ENCODE measurements at places on chromosomes 7 and 10.

GRCh38 chr10:63481815-63482421 lies 16.1 kb upstream of the JMJD1C start:
- no peaks in the 10 kb centered on the region for H3K27me3 ChIP-seq
- no peak overlapping the region for H3K27ac ChIP-seq
- peaks cover 11% of the 10 kb centered on the region for H3K4me1 ChIP-seq
- no peaks in the 10 kb centered on the region for H3K36me3 ChIP-seq

GRCh38 chr10:108412323-108412722 lies 1247.8 kb upstream of the SORCS1 start:
- no peaks in the 10 kb centered on the region for H3K4me1 ChIP-seq
- H3K27ac ChIP-seq = no peak overlapping the region
- no peak overlapping the region for H3K4me3 ChIP-seq
- H3K27me3 ChIP-seq = no peaks in the 10 kb centered on the region
- H3K36me3 ChIP-seq = no peaks in the 10 kb centered on the region
- no peak for DNase-seq

DNA sequence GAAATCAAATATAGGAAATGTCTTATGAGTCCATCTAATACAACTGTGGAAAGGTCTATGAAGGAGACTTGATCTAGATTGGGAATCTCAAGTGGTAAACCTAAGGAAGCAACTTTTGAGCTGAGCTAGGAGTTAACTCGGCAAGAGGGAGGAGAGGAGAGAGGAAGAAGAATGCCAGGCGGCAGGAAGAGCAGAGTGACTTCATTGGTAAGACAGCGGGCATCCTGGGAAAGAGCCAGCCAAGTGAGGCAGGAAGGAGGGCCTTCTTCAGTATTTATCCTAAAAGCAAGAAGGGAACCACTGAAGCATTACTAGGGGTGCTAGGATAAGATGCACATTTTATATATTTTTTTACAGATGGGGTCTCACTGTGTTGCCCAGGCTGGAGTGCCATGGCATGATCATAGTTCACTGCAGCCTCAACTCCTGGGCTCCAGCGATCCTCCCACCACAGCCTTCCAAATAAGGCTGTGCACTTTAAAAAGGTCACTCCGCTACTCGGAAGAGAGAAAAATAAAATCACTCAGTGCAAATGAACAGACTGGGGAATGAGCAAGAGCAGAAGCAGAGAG lies 2.0 kb downstream of the BCL7B start:
- peaks cover 28% of the 10 kb centered on the region for H3K4me1 ChIP-seq
- peaks cover 25% of the 10 kb centered on the region for H3K36me3 ChIP-seq
- H3K4me3 ChIP-seq = peak overlapping the region; percentile 85
- H3K27me3 ChIP-seq = no peaks in the 10 kb centered on the region

DNA sequence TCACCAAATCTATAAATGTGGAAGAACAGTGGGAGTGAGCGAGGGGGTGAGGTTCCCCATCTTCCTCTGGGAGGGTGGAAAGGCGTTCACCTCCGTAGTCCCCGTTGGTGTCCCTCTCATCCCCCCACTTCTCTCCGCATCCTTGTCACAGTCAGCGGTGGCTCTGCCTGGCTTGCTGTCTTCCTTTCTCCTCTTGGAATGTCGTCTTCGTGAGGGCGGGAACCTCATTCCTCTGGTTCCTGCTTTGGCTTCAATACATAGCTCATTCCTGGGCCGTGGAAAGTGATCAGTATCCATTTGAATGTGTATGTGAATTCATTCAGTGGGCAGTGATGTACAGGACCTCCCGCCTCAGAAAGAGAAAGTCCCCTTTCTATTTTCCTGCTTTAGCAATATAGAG lies 289.4 kb downstream of the CAMK1D start:
- no peaks in the 10 kb centered on the region for H3K4me1 ChIP-seq
- H3K4me3 ChIP-seq = no peak overlapping the region
- no peak for DNase-seq
- no peaks in the 10 kb centered on the region for H3K27me3 ChIP-seq
- no peak overlapping the region for H3K27ac ChIP-seq

DNA sequence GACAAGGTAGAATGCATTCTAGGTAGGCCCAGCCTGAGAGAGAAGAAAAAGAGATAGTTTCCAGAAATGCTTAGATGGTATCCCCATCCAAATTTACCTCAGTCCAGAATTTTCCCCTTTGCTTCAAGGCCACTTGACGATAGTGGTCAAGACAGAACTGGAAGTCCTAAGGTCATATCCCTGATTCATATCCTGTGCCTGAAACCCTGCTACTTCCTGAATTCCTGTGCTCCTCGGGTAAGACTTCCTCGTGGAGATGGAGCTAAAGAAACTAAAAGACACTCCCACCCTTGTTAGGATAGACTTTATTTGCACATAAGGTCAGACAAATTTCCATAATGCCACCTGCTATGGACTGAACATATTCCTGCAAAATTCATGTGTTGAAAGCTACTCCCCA lies 175.9 kb downstream of the EVX1 start:
- H3K4me3 ChIP-seq = no peak overlapping the region
- no peaks in the 10 kb centered on the region for H3K36me3 ChIP-seq
- no peak for DNase-seq
- H3K27me3 ChIP-seq = no peaks in the 10 kb centered on the region
- no peak overlapping the region for H3K27ac ChIP-seq

DNA sequence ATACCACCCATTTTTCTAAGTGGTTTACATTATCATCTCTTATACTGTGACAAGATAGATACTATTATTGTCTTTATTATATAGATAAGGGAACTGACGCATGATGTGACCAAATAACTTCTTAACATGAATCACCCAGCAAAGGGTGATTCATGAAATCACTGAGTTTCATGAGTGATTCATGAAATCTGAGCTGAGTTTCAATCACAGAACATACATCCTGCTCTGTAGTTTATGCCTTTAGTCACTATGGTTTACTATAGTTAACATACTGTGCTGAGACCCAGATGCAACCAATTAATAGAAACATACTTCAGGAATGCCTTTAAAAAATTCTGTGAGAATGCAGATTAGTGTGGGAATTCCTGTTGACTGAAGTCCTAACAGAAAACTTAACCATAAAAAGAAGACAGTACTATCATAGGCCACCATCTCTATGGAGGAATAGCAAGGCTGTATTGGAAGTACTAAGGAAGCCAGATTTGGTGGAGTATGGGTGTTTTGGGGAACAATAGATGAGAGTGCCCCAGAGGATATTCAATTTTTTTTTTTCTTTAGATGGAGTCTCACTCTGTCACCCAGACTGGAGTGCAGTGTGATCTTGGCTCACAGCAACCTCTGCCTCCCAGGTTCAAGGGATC lies 43.1 kb upstream of the SEMA3A start:
- no peak for DNase-seq
- no peak overlapping the region for H3K4me3 ChIP-seq
- H3K36me3 ChIP-seq = no peaks in the 10 kb centered on the region
- H3K27me3 ChIP-seq = no peaks in the 10 kb centered on the region
- no peak overlapping the region for H3K27ac ChIP-seq

GRCh38 chr10:87506956-87507355 lies 2.3 kb downstream of the MINPP1 start:
- peaks cover 24% of the 10 kb centered on the region for H3K4me1 ChIP-seq
- no peak overlapping the region for H3K27ac ChIP-seq
- no peak for DNase-seq

DNA sequence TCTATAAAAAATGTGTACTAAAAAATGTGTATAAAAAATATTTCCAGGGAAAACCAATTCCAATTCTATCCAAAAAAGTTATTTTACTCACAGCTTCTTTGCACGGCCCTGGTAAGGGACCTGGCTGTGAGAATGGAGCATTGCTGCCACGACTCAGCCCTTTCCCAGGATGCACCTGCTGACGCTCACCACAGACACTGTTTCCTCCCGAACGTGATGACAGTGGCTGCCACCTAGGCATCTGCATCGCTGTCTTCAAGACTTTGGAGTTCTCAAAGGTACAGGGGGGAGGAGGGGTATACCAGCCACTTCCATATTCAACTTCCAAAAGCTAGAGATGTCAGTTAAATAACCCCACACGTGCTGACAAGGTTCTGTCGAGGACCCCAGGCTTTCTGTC lies 23.9 kb upstream of the PTPRN2 start:
- no peak overlapping the region for H3K27ac ChIP-seq
- H3K36me3 ChIP-seq = peaks cover 28% of the 10 kb centered on the region
- H3K4me3 ChIP-seq = no peak overlapping the region
- DNase-seq = no peak
- no peaks in the 10 kb centered on the region for H3K27me3 ChIP-seq
